ENCODE measurements at places on chromosomes 7 and 10. TPM values are rescaled to one million over a fixed set of nuclear protein-coding genes. Genes with fewer than 3 reads are reported as not detected.

Gene NDUFB8
- 184 TPM for total RNA-seq

- no peak for DNase-seq
Measured at GRCh38 chr10:114207349-114207748, 28.2 kb downstream of the TDRD1 start.

DNA sequence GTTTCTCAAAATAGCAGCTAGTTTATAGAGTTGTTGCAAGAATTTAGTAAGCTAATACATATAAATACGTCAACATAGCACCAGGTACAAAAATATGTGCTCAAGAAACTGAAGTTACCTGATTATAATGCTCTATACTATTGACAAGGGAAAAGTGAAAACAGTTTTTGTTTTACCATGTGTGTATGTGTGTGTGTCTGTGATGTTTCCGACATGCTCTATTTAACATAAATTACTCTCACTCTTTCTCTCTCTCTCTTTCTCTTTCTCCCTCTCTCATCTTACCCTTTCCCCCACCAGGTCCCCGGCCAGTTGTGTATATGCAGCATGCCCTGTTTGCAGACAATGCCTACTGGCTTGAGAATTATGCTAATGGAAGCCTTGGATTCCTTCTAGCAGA, 4.3 kb downstream of the LIPN start:
- no peak for DNase-seq

- no peak for DNase-seq
Measured at GRCh38 chr10:79254333-79255006, 92.8 kb upstream of the PPIF start.

GRCh38 chr7:17181482-17181881, 117.0 kb upstream of the AHR start:
- no peak for DNase-seq

- peak; percentile 92 for DNase-seq
Measured at GRCh38 chr7:47513741-47514241, 68.1 kb downstream of the TNS3 start.

DNA sequence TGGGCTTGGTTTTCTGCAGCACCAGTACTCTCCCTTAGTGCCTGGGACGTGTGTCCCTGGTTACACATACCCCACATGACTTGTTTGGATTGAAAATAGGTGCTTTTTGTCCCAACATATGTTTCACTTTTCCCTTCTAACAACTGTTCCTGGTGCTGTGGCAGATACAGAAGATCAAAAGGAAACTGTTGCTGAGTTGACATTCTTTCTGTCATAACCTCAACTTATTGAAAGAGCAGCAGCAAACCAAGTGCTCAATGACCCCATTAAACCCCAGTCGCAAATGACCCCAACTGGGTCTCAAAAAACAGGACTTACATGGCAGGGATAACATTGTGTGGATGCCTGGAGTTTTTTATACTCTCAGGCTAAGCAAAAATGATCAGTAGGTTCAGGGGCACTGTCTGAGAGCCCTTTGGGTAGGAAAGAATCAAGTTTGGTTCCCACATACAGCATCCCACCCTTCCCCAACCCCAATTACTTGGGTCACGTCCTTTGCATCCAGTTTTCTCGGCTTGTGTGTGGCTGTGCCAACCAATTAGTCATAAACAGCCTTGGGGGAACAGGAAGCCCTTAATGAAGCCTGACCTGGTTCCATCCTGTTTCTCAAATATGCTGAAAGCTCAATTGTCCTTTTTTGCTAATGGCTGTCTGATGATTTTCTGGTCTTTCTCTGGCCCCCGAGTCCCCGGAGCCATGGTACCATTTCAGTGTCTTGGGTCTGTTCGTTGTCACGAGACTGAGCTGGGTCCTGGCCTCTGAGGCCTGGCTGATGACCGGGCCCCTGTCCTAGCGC, 4.9 kb downstream of the HKDC1 start:
- DNase-seq, result peak; percentile 39

- DNase-seq, result no peak
Measured at GRCh38 chr10:96918214-96919002, 86.3 kb downstream of the LCOR start.

DNA sequence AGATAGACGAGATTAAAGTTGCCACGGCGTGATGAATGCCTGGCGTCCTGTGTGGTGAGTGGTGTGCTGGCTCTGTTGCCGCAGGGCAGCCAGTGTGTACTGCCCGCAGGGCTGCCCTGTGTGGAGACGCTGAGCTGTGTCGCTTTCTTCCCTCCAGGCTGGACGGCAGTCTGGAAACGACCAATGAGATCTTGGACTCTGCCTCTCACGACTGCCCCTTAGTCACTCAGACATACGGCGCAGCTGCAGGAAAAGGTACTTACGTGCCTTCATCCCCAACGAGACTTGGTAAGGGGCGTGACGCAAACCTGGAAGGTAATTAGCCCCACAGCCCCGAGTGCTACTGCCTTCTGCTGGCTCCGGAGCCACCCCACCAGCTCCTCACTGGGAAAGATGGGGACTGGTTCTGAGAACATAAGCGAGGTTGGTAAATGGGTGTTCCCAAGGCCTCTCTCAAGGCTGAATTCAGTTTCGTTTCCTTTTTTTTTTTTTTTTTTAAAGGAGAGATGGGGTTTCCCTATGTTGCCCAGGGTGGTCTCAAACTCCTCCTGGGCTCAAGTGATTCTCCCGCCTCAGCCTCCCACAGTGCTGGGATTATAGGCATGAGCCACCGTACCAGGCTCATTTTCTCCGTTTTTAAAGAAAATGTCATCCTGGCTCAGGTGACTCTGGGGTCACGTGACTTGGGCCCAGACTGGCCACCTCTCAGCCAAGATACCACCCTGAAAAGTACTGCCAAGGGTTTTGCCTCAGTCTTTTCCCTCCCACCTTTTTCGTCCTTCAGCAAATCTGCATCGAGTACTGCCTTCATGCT, 39.6 kb downstream of the WIPI2 start:
- no peak for DNase-seq

All from H4 (cell line).